ENCODE measurements at places on chromosomes 2 and 18. TPM values are rescaled to one million over a fixed set of nuclear protein-coding genes. Genes with fewer than 3 reads are reported as not detected.
A peak's percentile ranks its signal among the peaks of the same experiment; 100 is the strongest.

DNA sequence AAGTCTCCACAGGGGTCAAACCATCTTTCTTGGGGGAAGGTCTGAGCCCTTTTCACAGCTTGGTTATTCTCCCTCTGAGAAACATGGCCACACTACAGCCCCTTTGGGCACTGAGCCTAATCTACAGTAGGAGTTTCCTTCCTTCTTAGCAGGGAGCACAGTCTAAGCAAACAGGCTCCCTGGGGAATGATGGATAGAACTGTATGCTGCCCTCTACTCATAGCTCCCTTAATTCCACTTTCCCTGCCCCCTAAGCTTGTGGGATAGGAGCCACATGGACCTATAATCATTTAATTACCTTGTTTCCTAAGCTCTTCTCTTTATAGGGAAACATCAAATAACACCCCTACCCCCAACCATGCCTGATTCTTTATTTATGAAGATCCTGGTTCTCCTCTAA, 442.1 kb upstream of the MEX3C start:
- DNase-seq = no peak

DNA sequence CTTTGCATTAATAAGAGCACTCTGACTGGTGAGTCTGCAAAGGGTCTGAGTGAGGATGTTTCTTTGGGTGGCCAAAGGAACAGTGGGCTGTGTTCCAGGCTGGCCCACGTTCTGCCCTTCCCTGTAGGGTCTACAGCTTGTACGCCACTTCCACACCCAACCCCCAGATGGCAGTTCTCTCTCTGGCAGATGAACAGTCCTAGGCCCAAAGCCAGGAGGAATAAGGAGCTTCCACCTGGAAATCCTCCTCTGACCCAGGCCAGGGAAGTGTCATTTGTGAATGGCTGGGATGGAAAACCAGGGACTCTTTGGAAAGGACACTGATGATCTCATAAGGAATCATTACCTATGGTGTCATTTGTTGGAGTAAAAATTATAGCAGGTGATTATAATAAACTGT, 6.6 kb downstream of the OTOF start:
- DNase-seq = no peak

Gene CABYR
- total RNA-seq = 19.3 TPM

GRCh38 chr2:177147834-177148445, 64.7 kb upstream of the HNRNPA3 start:
- DNase-seq = no peak

GRCh38 chr2:53403792-53404413, 363.7 kb upstream of the CHAC2 start:
- DNase-seq = no peak

- DNase-seq = no peak
Measured at GRCh38 chr2:9124231-9124741, 82.3 kb upstream of the ASAP2 start.

Gene SMAD4
- total RNA-seq = 107 TPM

Gene RTP5
- total RNA-seq = not detected

DNA sequence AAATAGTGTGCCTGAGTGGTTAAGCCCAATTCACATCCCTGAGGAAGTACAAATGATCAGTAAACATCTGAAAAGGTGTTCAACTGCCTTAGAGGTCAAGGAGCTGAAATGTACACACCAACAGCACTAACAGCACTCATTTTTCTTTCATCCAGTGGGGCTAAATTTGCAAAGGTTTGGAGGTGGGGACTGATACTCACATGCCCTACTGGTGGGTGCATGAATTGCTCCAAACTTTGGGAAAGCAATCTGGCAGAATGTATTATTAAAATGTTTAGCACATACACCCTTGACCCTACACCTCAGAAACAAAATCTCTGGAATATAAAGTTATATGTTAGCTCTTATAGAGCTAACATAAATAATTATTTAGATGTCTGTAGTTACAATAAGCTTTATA, 19.0 kb upstream of the FAM178B start:
- DNase-seq = no peak

Gene ALK
- 0.11 TPM for total RNA-seq

DNA sequence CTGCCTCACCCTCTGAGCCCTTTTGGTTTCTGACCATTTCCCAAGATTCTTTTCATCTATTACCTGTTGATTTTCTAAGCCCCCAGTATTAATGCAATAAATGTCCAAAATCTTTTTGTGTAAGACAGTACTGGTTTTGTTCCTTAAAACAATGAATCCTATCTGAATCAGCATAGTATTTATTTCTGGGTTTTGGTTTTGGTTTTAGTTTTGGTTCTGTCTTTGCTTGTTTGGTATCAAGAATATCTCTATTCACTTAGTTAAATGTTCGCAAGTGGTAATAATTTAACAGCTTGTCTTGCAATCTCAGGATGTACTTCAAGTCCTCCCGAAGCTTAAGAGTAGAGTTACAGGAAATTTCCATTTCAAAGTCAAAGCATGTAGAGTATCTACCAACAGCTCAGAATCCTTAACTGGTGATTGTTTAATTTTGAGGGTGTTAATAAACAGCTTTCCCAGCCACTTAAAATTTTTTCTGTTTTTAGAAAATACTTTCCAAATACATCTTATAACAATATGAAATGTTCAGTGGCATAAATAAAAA, 67.7 kb upstream of the NEDD4L start:
- DNase-seq = no peak

Gene GREB1L
- 0.26 TPM for total RNA-seq

Gene HAAO
- 8.4 TPM for total RNA-seq

DNA sequence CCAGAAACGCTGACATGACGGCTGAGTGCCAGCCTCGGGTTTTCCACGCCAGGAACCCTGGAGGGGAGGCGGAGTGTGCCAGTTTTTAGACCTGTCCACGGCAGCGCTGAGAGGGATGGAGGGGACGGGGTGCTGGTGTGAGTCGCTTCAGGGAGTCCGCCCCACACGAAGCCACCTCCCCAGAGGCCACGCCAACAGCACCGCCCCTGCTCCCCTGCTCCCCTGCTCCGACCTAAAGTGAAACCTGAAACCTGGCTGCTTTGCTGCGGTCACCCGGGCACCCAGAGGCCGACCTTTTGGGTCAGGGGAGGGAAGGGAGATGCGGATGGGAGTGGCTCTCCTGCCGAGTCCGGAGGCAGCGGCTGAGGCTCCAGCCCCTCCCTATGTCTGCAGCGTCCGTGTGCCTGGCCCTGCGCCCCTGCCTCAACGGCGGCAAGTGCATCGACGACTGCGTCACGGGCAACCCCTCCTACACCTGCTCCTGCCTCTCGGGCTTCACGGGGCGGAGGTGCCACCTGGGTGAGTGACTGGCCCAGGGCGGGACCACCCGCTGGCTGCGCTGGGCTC, 38.1 kb downstream of the SNED1 start:
- DNase-seq = peak; percentile 52

DNA sequence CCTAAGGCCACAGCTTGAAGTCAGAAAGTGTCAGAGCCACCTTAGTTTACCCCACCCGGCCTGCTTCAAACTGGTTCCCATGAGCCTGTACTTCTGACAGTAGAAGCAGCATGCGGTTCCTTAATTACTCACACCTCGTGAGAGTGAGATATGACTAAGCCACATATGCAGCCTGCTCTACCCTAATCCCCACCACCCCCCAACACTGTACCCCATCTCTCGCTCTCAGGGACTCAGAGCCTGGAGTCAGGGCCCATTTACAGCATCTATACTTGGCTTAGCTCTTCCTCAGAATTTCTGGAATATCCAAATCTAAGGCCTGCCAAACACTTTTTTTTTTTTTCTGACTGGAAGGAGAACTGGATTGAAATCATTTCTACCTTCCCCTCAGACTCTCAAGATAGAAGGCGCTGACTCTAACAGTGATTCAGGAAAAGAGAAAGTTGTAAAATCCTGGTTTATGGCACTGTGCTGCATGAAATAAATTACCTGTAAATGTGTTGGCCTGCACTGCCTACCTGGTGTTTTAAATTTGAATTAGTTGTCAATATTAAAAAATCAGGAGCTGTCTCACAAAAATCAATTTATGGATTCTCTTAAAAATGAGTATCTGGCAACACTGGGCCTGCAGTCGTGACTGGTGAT, 360.0 kb downstream of the RND3 start:
- DNase-seq = no peak

GRCh38 chr2:239327536-239328350, 73.1 kb downstream of the HDAC4 start:
- no peak for DNase-seq

- DNase-seq = no peak
Measured at GRCh38 chr2:177289824-177290628, 25.5 kb upstream of the NFE2L2 start.

DNA sequence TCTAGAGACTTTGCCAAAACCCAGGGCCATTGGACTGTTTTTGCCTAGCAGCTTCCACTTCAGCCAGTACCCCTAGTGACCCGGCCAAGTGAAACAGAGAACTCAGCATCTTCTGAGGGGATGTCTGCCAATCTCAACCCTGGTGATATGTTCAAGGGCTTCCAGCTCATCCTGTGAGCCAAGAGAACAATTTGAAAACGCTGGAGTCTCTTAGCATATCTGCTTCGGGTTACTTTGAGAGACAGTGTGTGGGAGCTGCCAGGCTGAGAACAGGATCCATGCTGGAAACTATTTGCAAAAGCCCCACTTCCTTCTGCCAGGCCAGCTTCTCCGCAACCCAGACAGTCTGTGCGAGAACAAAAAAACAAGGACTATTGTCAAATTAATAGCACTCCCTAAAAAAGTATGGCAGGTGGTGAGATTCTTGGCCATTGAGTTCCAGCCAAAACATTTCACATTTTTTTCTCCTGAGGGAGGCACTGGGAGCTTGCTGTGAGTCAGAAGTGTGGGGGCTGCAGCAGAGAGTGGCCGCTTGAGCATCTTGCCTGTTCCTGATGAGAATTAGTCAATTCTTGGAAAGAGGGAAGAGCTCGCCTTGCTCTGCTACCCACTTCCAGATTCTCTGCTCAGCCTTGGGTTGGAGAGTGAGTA, 395.6 kb upstream of the TRIB2 start:
- no peak for DNase-seq

- peak; percentile 32 for DNase-seq
Measured at GRCh38 chr2:10447300-10447894, 730 bp downstream of the ODC1 start.

DNA sequence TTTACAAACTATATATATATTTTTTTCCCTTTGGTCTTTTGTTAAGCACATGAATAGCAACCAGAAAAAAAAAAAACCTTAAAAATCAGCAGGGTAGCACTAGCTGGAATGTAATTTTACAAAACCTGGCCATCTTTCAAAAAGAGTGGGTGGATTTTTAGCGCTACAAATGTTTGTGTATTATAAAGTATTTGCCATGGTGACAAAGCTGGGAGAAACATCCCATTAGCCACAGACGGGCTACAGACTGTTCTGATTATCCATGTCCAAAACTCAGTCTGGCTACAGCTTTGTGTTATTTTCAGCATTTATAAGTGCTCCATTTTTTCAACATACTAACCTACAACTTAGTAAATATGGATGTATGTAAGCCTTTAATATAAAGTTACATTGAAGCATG, 249.5 kb upstream of the TANK start:
- no peak for DNase-seq

GRCh38 chr2:235850771-235851551, 317.2 kb downstream of the GBX2 start:
- peak; percentile 18 for DNase-seq

- no peak for DNase-seq
Measured at GRCh38 chr2:111671426-111672150, 212.4 kb downstream of the ANAPC1 start.

GRCh38 chr2:43210467-43211303, 15.7 kb downstream of the ZFP36L2 start:
- DNase-seq = no peak

GRCh38 chr2:66101206-66101605, 333.7 kb upstream of the MEIS1 start:
- no peak for DNase-seq

Gene DUSP19
- total RNA-seq = 3.4 TPM

DNA sequence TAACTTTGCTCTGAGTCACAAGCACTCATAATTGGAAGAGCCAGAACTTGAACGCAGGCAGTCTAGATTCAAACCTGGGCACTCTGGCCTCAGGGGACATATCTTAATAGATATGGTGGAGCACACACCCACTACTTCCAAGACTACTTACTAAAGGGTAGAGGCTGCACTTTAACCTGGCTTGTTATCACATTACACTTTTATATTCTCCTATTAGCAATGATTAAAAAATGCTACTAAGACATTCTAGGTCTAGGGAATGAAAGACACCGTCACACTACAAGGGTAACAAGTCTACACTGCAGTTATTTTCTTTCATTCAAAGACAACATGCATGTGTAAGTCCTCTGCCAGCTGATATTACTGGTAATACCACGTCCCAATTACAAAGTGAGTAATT, 258.8 kb downstream of the ZNF521 start:
- DNase-seq = no peak

DNA sequence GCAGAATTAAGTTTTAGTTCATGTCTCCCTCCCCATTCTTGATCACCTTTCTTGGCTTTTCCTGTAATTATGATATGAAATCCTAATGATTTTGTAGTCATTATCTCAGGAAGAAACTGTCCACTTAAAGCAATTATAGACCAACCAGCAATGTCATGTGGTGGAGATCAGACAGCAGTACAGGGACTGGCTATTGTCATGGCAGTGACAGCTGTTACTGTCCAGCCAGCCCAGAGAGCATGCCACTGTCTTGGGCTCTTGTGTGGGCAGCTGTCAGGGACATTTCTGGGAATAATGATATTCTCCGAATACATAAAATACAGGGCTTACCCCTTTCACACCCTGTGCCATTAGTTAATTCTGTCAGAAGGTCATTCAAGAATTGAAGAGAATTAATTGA, 355.3 kb upstream of the RAB12 start:
- DNase-seq = no peak

GRCh38 chr2:40270372-40270771, 181.5 kb downstream of the SLC8A1 start:
- no peak for DNase-seq

Gene UGT1A4
- total RNA-seq = not detected

Gene ZC3H8
- total RNA-seq = 7.0 TPM

GRCh38 chr2:173854840-173855239, 110.3 kb downstream of the SP3 start:
- no peak for DNase-seq

- no peak for DNase-seq
Measured at GRCh38 chr2:173441222-173441621, 86.5 kb downstream of the CDCA7 start.

Gene FOXI3
- 13.5 TPM for total RNA-seq

Gene SERPINB2
- not detected for total RNA-seq

GRCh38 chr18:24138409-24138788, 463 bp upstream of the CABYR start:
- no peak for DNase-seq

Gene TMEM37
- 9.6 TPM for total RNA-seq

- no peak for DNase-seq
Measured at GRCh38 chr18:59788791-59789106, 91.5 kb upstream of the CCBE1 start.

Measured in WTC11 (cell line).